ENCODE measurements at places on chromosomes 3 and 15.
A peak's percentile ranks its signal among the peaks of the same experiment; 100 is the strongest.

- DNase-seq: peak; percentile 64
Observed at GRCh38 chr3:71064291-71064955, 519.1 kb downstream of the FOXP1 start.

- no peak for DNase-seq
Observed at GRCh38 chr3:24185738-24186384, 240.8 kb downstream of the NR1D2 start.

- no peak for DNase-seq
Observed at GRCh38 chr3:5726621-5727020, 539.1 kb downstream of the EDEM1 start.

GRCh38 chr15:58109419-58109818 is 28.8 kb upstream of the AQP9 start:
- DNase-seq: no peak

DNA sequence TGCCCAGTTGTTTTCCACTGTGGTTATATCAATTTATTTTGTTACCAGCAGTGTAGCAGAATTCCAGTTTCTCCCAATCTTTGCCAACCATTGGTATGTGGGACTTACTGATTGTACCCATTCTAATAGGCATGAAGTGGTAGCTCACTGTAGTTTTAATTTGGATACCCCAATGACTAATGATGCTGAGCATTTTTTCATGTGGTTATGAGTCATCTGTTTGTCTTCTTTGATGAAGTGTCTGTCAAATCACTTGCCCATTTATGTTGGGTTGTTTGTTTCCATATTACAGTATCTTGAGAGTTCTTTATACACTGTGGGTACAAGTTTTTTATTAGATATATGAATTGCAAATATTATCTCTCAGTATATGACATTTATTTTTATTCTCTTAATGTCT is 644.3 kb downstream of the NR2F2 start:
- DNase-seq: no peak

- DNase-seq: no peak
Observed at GRCh38 chr3:172606021-172606420, 82.8 kb upstream of the TNFSF10 start.

- no peak for DNase-seq
Observed at GRCh38 chr3:176623468-176624150, 573.7 kb downstream of the TBL1XR1 start.

DNA sequence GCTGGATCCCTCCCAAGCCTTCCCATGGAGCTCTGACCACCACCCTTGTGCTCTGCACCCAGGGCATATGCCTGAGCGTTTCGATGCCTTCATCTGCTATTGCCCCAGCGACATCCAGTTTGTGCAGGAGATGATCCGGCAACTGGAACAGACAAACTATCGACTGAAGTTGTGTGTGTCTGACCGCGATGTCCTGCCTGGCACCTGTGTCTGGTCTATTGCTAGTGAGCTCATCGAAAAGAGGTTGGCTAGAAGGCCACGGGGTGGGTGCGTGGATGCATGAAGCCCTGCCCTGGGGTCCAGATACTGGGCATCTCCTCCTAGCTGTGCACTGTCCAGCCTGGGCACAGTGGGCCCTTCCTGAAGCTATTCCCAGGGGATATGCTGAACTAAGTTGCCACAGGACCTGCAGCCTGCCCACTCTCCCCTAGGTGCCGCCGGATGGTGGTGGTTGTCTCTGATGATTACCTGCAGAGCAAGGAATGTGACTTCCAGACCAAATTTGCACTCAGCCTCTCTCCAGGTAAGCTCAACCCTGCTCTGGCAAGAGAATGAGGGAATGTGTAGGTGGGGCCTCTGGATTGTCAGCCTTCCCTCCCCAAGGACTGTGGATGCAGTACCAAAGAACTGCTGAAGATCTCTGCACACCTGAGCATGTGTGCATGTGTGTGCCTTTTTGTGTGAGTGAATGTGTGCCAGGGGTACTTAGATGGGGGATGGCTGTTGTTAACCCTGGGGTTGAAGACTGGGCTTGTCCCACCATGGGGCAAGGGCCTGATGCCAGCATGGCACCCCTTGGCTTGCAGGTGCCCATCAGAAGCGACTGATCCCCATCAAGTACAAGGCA is 2.1 kb downstream of the MYD88 start:
- no peak for DNase-seq

GRCh38 chr3:128503751-128504532 is 10.9 kb upstream of the GATA2 start:
- DNase-seq: no peak

- DNase-seq: no peak
Observed at GRCh38 chr3:141106842-141107241, 55.7 kb downstream of the SPSB4 start.

DNA sequence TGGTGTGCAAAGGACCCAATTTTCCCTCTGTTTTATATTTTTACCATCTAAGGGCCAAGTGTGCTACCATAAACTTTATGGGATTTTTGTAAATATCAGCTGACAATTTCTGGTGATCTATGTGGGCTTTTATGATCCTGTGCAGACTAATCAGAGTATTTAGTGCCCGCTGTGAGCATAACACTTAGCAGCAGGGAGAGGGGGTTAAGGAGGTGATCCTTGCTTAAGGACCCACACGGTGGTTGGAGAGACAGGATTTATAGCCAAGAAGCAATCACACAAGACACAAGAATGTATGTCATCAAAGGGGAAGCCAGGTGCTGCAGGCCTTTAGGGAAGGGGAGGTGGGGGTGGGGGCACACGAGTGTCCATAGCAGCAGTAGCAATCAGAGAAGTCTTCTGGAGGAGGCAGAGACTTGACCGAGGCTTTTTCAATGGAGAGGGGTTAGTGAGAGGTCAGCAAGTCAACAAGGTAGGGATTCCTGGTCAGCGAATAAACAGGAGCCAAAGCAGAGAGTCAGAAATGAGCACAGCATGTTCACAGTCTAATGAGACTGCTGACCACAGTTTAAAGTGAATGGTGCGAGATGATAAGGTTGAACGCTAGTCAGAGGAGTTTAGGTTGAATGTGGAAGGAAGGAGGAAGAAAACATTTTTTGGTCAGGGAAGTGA is 4.5 kb upstream of the CACNA1D start:
- DNase-seq: no peak

DNA sequence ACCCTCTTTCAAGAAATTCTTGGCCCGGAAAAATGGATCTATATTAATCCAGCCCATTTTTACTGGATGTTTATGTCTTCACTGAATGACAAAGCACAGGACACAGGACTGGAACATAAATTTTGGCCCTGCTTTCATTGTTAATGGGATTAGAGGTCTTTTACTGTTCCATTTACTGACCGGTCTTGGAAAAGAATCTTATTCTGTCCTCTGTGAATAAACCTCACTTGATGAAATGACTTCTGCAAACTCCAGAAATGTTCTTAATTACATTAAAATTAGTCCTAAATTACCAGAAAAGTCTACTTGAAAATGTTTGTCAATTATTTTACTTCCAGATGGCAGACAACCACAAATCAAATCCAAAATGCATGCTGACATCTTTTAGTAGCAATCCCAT is 79.3 kb upstream of the SLC24A5 start:
- no peak for DNase-seq

- DNase-seq: no peak
Observed at GRCh38 chr3:154151969-154152368, 30.8 kb downstream of the ARHGEF26 start.

- DNase-seq: no peak
Observed at GRCh38 chr15:62877276-62877857, 165.2 kb upstream of the TPM1 start.

DNA sequence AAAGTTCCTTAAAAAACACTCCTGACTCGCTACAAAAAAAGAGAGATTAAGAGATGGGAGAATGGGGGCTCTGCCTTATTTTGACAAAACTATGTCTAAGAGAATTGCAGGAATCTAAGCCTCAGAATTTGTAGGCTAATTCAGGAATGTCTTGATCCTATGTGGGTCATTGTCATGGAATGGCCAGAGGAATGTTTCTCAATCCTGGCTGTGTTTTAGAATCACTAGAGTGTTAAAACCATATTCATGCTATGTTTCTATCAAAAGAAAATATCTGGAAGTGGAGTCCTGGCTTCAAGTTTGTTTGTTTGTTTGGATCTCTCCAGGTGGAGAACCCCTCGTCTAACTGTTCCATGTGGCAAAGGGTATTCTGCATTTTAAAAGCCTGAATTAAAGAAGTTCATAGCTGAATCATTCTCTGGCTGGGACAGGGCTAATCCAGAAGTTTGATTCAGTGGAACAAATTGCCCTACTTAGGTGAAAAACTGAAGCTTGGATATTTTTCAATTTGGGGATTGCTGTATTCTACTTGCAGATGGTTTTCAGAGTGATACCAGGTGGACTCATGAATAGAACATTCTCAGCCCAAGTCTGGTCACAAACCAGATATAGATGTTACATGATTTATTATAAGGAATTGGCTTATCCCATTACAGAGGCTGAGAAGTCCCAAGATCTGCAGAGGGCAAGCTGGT is 28.2 kb downstream of the GJD2 start:
- DNase-seq: no peak

- DNase-seq: no peak
Observed at GRCh38 chr3:188792793-188793192, 379.0 kb upstream of the TPRG1 start.

GRCh38 chr15:62770752-62771151 is 271.8 kb upstream of the TPM1 start:
- no peak for DNase-seq

DNA sequence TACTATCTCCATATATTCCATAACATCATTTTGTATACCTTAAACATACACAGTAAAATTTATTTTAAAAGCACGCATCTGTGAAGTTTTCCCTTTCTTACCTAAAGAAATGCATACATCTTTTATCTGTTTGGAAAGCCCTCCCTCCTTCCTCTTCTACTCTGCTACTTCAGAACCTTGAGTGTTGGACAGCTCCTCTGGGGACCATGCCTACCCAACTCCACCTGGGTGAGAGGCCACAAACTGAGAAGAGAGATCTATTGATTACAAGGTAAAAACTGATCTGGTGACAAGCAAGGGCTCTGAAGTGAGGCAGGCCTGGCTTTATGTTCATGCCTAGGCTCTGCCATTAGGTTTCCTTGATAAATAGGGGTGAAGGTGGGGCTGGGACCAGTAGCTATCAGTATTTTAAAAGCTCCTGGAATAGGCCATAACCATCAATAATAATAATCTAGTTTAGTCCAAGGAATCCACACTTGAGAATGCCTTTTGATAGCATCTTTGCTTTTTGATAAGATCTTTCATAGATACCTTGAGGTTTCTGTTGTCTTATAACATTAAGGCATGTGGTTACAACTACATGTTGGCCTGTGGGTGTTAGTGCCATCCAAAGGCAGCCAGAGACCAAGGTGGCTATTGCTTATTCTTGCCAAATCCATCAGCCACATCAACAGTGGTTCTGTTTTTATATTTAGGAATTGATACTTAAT is 148.8 kb downstream of the KCNMB2 start:
- DNase-seq: no peak

All from natural killer cell (primary cell).